ENCODE measurements at places on chromosomes 2 and 18.

DNA sequence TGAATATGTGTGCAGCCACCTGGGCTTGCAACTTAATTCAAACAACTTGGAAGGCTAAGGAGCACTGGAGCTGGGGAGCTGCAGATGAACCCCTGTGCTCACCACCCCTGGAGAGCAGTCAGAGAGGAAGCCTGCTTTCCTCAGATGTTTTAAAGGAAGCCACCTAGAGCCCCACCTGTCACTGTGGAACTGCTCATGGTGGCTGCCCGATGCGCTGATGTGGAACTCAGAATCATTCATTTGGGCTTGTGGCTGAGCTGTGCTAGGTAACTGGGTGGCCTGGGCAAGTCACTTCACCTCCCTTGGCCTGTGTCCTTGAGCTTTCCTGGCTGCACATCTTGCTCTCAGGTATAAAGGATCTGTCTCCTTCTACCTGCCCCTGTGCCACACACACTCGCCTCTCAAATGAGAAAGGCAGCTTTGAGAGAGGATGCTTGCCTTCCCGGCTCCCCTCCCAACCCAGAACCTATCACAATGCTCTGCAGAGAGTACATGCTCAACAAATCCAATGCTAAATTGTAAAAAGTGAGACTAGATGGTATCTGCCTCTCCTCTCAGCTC, 41.3 kb downstream of the BCL11A start:
- DNase-seq, result no peak

DNA sequence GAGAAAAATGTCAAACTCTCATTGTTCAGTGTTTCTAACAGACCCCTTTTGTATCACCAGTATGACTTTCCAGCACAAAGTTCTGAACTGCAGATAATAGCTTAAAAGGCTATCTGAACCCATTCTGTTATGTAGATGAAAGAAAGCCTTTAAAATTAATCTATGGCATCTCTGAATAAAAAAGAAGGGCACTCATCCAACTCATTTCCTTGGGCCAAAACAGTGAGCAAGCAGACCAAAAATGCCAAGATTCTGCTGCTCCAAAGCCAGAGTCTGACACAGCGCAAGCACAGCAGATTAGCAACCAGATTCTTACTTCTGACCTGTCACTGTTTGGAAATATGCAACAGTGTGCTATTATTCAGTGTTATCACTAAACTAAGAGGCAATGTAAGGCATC, 22.6 kb upstream of the ITGA6 start:
- DNase-seq, result no peak

DNA sequence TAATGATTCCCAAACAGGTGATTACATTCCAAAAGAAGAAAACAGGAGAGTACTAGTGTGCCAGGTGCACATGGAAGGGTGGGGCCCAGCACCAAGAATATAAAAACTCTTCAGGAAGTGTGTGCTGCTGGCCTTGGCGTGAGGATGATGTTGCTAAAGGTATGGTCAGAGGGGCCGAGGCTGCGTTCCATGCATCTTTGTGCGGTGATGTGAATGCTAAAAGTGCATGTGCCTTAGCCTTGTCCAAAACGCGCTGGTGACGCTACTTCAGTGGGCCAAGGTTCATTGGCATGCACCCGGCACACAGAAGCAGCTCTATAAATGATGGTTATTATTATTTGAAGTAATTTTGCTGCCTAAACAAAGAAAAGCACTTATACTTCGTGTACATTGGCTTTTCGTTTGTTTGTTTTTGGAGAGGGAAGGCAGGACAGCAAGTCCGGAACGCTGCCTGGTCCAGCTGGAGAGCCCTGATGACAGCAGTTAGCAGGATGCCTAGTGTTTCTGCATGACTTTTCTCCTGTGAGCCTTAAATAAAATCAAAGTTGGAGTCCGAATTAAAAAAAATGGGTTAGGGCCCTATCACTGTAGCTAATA, 2.9 kb downstream of the ALKAL2 start:
- no peak for DNase-seq

DNA sequence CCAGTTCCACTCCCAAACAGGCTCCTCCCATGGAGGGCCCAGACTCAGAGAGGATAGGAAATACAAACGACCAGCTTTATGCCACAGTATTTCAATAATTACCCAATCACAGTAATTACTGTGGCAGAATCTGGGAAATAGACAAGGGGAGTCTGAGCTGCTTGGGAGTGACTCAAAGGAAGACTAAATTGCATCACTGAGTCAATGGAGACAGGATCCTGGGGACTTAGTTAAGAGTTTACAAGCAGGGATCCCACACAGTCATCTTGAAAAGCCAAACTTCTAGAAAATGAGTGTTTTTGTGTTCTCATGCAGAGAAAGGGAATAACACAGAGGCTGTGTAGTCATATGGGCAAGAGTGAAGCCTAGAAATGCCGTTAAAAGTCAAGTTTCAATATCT, 1142.1 kb downstream of the CNTNAP5 start:
- DNase-seq, result no peak

DNA sequence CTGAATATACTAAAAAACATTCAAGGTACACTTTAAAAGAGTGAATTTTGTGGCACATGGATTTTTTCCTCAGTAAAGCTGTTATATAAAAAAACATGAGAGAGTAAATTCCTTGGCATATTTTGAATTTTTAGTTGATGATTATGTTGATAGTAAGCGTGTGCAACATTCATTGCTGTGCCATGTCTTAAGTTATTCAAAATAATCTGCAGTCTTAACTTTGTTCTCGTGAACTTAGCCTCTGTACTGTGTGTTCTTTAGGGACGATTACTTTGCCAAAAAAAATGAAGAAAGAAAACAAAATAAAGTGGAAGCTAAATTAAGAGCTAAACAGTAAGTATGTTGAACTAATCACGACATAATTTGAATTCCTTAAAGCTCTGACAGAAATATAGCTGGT, 9.6 kb downstream of the SSB start:
- DNase-seq, result no peak

Data from NCI-H2171 treated with DMSO at 0.1 percent for 48 hours (cell line).